Skin of body (tissue), 3 donors: ENCODE measurements at places on chromosomes 1 and 21.
A peak's percentile ranks its signal among the peaks of the same experiment; 100 is the strongest.

GRCh38 chr1:58982259-58982998 is 198.6 kb upstream of the JUN start:
- no peak for DNase-seq

GRCh38 chr1:116769561-116769977 is 15.3 kb downstream of the CD2 start:
- no peak for DNase-seq

DNA sequence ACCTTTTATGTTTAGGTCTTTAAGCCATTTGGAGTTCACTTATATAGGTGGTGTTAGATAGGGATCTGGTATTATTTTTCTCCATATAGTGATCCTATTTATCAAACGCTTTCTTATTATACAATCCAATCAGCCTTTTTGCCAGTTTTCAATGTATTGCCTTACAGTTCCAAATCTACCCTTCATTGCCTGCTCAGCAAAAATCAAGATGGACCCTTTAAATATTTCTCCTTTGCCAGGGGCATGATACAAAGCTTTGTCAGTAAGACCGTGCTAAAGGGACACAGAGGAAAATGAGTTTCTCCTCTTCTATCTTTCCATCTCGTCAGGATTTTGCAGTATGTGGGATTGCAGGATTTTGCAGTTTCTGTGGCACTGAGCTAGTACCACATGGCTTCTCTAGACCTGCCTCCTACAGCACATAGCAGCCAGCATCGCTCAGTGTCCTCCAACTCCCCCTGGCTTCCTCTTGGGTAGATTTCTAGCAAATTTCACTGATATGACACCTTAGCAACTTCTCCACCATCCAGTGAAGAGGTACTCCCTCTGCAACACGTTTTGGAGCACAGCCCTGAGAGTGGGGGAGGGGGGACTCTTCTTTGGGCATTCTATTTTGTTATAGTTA is 22.5 kb upstream of the CAP1 start:
- DNase-seq, result no peak

- no peak for DNase-seq
Observed at GRCh38 chr1:228527596-228527995, 40.4 kb downstream of the RNF187 start.

- DNase-seq, result no peak
Observed at GRCh38 chr1:193311226-193311948, 125.0 kb upstream of the B3GALT2 start.

GRCh38 chr1:109478806-109479205 is 4.9 kb upstream of the ATXN7L2 start:
- DNase-seq, result no peak

GRCh38 chr1:156750191-156750672 is 1.2 kb downstream of the HDGF start:
- no peak for DNase-seq

DNA sequence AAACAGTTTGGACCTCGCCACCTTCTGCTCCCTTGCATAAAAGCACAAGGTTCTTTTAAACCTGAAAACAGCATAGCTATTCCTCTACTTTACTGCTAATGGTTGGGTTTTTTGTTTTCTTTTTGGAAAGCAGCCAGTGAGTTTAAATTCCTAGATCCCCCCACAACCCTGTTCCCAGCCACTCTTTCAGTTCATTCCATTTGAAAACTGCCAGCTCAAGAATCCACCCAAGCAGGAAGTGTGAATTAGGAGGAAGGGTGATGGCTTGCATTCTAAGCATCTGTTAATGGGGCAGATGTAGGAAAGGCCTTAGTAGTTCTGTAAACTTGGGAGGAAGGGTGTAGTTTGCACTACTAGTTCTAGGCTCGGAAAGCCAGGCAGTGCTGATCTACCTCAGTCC is 172.9 kb upstream of the HOOK1 start:
- no peak for DNase-seq

- DNase-seq, result no peak
Observed at GRCh38 chr1:23114424-23115079, 54.1 kb downstream of the LUZP1 start.

DNA sequence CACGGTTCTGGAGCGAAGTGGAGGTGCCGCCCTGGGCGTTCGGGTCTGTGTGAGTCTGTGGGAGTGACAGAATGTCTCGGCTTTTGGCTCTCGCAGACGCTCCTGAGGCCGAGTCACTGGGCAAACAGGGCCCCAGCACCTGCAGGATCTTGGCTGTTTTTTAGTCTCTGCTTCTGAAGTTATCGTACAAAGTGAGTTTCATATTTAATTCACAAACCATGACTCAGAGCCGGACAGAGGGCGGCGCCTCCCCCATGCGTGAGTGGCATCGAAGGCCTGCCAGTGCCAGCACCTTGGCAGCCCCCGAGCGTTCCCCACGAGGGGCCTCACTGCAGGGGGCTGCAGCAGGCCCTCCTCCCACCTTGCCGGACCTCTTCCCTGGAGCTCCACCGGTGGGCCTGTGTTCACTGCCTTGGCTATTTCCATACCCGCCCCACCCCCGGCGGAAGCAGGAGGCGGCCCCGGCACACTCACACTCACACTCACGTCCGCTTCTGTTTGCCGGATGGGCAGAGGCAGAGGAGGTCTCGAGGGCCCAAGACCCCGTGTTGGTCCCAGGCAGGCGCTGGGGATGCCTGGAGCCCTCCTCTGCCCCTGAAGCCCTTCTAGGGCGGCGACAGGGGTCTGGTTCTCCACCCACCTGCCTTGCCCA is 56.3 kb downstream of the MORN1 start:
- DNase-seq, result no peak

- DNase-seq, result no peak
Observed at GRCh38 chr21:26795412-26795805, 49.8 kb downstream of the ADAMTS1 start.

DNA sequence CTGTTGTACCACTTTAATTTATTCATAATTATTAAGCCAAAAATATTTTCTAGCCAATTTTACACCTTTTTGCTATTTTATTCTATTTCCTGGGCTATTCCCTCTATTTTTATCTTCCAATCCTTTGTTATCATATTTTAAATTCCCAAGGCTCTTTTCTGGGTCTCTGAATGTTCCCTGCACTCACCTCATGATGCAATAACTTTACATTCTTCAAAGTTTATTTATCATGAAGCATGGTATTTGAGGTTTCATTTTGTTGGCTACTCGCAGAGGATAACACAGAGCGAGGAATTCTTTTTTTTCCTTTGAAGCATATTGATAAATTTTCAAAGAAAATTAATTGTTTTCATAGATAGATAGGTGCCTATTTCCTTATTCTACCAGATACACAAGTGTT is 489.8 kb upstream of the TMPRSS15 start:
- DNase-seq, result no peak

DNA sequence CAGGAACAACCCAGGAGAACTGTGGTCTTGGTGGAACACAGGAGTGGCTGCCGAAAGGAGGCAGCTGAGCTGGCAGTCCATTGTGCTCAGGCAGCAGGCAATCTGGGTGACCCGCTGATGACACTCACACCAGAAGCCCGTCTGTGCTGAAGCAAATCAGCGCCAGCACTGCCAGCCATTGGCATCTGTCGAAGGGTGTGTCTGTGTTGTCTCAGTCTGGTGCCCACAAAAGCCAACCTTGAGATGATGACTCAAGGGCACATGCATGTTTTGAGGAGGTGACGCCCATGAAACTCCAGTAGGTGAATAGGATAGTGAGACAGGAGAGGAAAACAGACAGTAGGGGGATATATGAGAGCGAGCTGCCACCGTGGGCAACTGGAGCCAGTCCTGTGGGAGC is 167.3 kb downstream of the KAZN start:
- DNase-seq, result no peak

- DNase-seq, result no peak
Observed at GRCh38 chr1:234751678-234752077, 141.7 kb upstream of the IRF2BP2 start.

- DNase-seq, result no peak
Observed at GRCh38 chr1:61518670-61519400, 206.1 kb downstream of the TM2D1 start.

GRCh38 chr1:6519491-6519934 is 28.0 kb upstream of the PLEKHG5 start:
- no peak for DNase-seq

DNA sequence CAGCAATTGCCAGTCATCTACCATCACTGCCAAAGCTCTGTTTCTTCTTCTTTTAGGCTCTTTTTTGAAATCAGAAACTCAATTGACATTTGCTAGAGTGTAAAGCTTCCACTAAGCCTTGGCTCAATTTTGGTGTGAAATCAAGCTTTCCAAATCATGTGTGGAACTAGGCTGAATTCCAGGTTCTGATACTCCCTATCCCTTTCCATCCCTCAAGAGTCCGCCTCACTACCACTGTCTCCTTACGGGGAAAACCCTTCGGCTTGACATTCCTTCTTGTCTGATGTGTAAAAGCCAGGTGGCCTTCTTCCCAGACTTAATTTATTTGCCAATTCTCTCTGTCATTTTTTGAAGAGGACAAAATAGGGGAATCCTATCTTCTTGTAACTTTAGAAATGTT is 47.2 kb upstream of the PRMT6 start:
- peak; percentile 73 for DNase-seq

GRCh38 chr1:89060091-89060490 is 4.9 kb downstream of the GBP1 start:
- DNase-seq, result no peak

DNA sequence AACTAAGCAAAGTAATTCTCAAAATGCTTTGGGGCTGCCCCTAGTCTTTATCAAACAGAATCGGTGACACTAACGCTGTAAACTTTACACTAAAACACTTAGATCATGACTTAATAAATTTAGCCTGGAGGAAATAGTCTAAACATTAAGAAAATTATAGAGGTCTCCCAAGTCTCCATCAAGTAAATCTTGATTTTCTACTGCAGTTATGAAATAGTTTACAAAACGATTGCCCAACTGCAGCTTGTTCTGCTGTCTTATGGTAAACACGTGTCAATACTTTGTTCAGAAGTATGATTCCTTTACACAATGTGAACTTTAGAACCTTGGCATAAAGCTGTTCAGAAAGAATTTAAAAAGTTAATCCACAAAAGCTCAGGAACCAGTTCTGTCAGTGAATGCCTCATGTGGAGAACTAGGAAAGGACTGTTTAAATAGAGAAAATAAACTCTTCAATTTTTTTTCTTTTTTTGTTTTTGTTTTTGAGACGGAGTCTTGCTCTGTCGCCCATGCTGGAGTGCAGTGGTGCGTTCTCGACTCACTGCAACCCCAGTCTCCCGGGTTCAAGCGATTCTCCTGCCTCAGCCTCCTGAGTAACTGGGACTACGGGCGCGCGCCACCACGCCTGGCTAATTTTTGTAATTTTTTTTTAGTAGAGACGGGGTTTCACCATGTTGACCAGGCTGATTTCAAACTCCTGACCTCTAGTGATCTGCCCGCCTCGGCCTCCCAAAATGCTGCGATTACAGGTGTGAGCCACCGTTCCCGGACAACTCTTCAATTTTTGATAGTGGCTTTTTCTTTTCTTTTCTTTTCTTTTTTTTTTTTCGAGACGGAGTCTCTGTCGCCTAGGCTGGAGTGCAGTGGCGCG is 1.6 kb downstream of the DDI2 start:
- DNase-seq, result peak; percentile 79

- no peak for DNase-seq
Observed at GRCh38 chr1:150563340-150564038, 14.3 kb downstream of the ADAMTSL4 start.

GRCh38 chr1:160781914-160782689 is 13.9 kb upstream of the LY9 start:
- no peak for DNase-seq
